ENCODE measurements at places on chromosomes 6 and 20.

- DNase-seq: no peak
Measured at GRCh38 chr6:13349811-13350506, 21.6 kb upstream of the TBC1D7 start.

- DNase-seq: no peak
Measured at GRCh38 chr6:24004062-24004461, 122.0 kb upstream of the NRSN1 start.

- DNase-seq: no peak
Measured at GRCh38 chr6:16092990-16093389, 35.9 kb upstream of the MYLIP start.

- DNase-seq: no peak
Measured at GRCh38 chr6:118645395-118645794, 6.0 kb downstream of the CEP85L start.

- no peak for DNase-seq
Measured at GRCh38 chr6:73523434-73524123, 2.7 kb upstream of the EEF1A1 start.

DNA sequence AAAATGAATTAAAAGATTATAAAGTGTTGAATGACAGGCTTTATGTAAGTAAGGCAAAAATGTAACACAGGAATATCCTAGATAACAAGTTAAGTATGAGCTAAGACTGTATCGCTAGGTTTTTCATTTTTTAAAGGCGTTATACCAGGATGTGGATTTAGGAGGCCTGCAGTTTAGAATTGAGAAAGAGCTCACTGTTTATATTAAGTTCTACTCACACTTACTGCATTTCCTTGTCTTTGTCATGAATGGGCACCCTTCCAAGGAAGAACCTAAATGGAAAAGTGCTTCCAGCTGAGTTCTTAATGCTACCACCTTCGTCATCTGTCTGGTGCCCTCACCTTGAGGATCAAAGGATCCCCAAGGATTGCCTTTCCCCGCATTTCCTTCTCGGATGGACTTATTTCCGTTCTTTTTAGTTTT is 148.7 kb downstream of the SOX4 start:
- no peak for DNase-seq

- no peak for DNase-seq
Measured at GRCh38 chr6:108875161-108875555, 26.9 kb downstream of the ARMC2 start.

DNA sequence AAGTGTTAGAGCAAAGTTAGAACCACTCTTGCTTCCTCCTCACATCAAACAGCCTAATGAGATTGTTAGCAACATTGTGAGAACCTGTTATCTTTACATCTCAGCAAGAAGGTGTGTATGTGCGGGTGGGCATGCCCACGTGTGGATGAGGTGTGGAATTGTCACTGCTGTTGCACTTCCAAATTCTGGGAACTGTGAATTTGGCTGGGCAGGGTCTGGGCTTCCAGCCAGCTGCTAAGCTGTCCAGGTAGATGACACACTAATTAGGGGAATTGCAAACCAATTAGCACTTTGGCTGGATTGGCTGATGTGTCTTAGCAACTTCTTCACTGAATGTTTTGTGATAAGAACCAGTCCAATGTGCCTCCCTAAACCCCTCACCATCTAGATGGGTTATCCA is 848.2 kb downstream of the DHX35 start:
- no peak for DNase-seq

DNA sequence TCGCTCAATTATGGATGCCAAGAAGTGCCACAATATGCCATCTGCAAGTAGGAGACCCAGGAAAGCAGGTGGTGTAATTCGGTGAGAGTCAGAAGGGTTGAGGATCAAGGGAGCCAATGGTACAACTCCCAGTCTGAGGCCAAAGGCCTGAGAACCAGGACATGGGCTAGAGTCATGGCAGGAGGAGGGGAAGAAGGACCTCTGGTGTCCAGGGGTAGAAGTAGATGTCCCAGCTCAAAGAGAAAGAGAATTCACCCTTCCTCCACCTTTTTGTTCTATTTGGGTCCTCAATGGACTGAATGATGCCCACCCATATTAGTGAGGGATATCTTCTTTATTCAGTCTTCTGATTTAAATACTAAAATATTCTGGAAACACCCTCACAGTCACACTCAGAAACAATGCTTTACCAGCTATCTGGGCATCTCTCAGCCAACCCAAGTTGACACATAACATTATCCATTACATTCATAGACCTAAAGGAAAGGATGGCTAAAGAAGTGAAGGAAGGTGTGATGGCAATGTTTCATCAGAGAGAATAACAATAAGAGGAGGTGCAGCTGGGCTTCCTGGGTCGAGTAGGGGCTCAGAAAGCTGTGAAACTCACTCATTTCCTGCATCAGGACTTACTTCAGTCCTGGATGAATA is 21.2 kb upstream of the HLA-DQA1 start:
- no peak for DNase-seq

GRCh38 chr6:10690651-10691445 is 3.6 kb downstream of the C6orf52 start:
- no peak for DNase-seq

DNA sequence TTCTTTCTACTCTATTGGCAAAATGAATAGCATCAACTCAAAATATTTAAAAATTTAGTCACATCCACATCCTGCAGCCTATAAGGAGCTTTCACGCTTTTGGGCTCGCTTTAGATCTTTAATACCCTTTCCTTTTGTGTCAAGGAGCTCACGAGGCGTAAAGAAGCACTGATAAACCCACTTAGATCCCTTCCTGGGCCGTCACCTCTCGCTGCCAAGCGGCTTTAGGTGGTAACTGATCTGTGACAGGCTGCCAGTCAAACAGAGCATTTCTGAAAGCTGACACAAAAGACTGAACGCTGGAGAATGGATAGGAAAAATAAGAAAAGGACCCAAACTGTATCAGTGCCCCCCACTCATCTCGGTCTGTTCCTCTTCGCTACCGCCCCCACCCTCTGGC is 385.7 kb upstream of the MMS22L start:
- no peak for DNase-seq

GRCh38 chr6:44431118-44431725 is 43.7 kb downstream of the CDC5L start:
- no peak for DNase-seq

DNA sequence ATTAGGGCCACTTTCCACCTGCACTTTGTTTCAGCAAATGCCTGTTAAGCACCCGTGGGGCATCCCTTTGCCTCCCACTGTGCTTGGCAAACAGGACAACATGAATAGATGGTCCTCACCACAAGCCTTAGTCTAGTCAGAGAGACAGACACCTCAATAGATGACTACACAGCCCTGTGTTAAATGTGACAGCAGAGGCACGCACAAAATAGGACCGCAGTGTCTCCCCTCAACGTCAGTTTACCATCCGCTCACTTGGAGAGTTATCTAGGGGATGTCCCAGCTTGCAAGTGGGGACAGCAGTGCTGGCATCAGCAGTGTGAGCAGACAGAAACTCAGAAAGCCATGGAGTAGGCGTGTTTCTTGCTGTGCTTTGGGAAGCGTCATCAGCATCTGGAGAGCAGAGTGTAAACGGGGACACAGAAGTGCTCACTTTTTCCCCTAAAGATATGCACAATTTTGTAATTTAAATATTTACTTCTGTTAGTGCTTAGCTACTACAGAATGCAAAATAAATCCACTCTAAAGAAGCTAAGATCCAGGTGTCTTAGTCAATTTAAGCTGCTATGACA is 66.0 kb upstream of the TXNDC5 start:
- no peak for DNase-seq

- DNase-seq: no peak
Measured at GRCh38 chr6:132357120-132357519, 44.2 kb downstream of the MOXD1 start.
